ENCODE measurements at places on chromosomes 16 and 17.

GRCh38 chr17:70137451-70138230, 31.7 kb upstream of the KCNJ2 start:
- peak; percentile 25 for DNase-seq

- DNase-seq = no peak
Measured at GRCh38 chr17:4900231-4901107, 1.1 kb downstream of the C17orf107 start.

- no peak for DNase-seq
Measured at GRCh38 chr17:27458524-27458908, 2.3 kb downstream of the KSR1 start.

GRCh38 chr17:66577041-66577440, 257.9 kb upstream of the CACNG5 start:
- no peak for DNase-seq

DNA sequence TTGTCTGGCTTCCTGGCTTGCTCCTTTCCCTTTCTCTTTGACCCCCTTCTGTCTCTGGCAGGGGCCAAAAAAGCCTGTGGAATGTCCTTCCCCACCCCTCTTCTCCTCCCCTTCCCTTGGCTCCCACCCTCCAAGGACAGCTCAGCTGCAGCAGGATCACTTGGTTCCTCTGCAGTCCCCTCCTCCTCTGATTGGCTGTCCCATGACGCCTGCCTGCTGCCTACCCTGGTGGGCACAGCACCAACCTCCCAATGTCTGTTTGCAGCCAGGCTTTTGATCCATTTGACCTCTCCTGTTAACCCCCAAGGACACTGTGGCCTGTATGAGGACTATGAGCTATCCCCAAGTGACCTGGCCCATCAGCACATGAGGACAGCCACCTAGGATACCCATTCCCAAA, 14.8 kb upstream of the MTMR4 start:
- no peak for DNase-seq

- DNase-seq = no peak
Measured at GRCh38 chr17:76935331-76935730, 67.1 kb downstream of the MGAT5B start.

DNA sequence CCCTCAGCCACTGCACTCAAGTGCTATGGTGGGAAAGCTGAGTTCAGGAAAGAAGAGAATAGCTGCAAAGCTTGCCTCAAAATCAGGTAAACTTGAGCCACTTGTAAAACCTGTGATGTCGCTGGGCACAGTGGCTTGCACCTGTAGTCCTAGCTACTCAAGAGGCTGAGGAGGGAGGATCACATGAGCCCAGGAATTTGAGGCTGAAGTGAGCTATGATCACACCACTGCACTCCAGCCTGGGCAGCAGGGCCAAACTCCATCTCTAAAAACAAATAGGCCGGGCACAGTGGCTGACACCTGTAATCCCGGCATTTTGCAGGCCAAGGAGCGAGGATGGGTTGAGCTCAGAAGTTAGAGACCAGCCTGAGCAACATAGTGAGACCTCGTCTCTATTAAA, 26.4 kb upstream of the SMURF2 start:
- no peak for DNase-seq

DNA sequence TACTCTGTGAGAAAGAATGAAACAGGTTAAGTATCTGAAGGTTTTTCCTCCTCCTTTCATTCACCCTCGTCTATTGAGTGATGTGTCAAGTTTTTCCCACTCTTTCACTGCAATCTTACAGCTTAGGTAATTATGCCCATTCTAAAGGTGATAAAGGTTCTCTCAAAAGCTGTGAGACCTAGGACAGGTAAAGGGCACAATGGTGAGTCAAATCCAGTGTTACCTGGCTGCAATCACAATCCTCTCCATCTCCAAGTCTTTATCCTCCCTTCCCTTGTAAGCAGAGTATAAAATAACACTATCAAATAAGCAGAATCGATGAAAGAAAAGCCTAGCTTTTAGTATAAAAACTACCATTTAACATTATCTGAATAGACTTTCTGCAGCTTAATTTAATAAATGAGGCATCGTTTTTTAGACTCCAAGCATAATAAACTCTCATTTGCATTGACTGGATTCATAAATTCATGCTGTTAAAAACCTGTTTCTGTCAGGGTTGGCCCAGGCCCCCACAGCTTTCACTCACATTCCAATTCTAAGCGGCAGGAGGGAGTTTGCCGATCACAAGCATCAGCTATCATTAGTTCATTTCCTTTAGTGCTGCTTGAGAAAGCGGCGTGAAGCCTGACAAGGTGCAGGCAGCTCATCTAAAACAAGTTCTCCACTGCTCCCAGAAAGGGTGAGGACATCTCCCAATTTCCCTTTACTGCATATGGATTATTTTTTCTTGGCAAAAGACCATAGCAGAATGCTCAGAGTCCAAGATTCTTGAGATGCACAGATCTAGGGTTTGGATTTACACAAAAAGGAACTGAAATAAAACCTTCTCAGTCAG, 67.8 kb downstream of the CDH8 start:
- DNase-seq = no peak

DNA sequence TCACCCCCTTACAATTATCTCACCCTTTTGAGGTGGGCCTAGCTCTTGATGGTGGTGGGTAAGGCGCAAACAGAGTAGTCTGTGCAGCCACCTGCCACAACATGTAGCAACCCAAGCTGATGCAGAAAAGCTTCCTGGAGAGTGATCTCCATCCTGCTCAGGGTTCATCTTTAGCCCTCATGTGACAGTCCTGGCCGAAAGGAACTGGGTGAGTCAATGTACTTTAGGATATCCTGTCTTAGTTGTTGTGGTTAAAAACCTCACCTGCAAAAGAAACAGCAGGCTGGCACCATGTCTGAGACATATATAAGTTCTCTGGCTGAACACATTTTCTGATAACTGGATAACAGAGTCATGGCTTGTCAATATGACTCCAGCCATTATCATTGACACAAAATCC, 183.5 kb upstream of the CPHXL start:
- no peak for DNase-seq

DNA sequence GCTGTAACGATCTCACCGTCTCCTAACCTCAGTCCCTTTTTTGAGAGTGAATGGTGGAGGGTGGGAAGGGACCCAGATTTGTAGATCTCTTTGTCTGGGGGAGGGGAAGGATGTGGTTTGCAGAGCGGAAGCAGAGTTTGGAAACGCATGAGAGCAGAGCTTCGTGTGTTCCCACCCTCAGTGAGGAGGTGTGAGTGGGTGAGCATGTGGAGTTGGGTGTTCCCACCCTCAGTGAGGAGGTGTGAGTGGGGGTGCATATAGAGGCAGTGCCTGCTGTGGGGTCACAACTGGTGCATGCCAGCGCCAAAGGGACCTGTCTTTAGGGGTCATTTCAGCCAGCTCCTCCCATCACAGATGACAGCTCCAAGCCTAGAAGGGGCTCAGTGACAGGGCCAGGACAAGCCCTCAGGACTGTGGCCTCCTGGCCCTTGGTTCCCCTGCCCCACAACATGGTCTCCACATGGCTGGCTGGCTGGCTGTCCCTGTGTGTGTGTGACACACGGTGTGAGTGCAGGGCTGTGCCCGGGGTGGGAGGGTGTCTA, 1.8 kb upstream of the CISD3 start:
- DNase-seq = no peak

DNA sequence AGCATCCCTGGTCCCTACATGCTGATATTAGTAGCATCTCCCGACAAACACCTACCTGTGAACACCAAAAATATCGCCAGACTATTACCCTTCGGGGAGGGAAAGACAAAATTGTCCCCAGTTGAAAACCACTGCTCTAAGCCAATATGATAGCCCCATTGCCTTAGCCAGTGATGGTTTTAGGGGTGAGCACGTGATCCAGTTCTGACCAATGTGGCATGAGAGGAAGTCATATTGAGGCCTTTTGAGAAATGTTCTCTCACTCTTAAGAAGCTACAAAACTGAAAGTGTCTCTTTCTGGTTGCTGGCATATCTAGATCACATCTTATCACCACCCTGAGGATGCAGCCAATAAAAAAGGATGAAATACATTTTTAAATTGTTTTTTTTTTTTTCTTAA, 136.3 kb downstream of the GRIN2A start:
- DNase-seq = no peak

- DNase-seq = peak; percentile 29
Measured at GRCh38 chr17:35432176-35433074, at the start of gene SLFN12. SLFN12 (minus strand) TSS chr17:35432500; CDS start chr17:35423028, 9,472 bp downstream.

GRCh38 chr16:30096105-30096861, at the start of gene YPEL3:
YPEL3 (minus strand) TSS chr16:30096213; CDS start chr16:30095482, 731 bp downstream.
- peak; percentile 94 for DNase-seq

GRCh38 chr17:39674702-39675389, 6.6 kb downstream of the PNMT start:
- no peak for DNase-seq

- no peak for DNase-seq
Measured at GRCh38 chr16:66070140-66070917, 296.2 kb upstream of the CDH5 start.

GRCh38 chr16:30958175-30959079, 873 bp downstream of the SETD1A start:
- peak; percentile 51 for DNase-seq

- no peak for DNase-seq
Measured at GRCh38 chr17:48068491-48068961, 20.4 kb downstream of the NFE2L1 start.

GRCh38 chr17:71869293-71869692, 251.5 kb upstream of the SOX9 start:
- no peak for DNase-seq

DNA sequence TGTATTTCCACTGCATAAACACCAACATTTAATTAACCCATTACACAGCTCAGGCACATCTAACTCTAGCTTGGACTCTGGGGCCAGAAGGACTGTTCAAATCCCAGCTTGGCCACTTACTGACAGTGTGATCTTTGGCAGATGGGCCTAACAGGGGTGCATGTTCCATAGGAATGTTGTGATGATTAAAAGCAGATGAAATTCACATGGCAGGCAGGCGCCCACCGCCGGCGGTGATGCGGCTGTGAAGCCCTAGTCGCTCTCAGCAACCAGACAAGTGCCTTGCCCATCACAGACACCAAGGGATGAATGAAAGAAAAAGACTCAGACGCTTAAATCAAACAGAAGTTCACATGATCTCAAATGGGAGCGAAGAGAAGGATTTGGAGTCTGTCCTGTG, 84.6 kb upstream of the WSB1 start:
- DNase-seq = no peak

GRCh38 chr17:43627653-43628052, 34.1 kb downstream of the MEOX1 start:
- DNase-seq = no peak

DNA sequence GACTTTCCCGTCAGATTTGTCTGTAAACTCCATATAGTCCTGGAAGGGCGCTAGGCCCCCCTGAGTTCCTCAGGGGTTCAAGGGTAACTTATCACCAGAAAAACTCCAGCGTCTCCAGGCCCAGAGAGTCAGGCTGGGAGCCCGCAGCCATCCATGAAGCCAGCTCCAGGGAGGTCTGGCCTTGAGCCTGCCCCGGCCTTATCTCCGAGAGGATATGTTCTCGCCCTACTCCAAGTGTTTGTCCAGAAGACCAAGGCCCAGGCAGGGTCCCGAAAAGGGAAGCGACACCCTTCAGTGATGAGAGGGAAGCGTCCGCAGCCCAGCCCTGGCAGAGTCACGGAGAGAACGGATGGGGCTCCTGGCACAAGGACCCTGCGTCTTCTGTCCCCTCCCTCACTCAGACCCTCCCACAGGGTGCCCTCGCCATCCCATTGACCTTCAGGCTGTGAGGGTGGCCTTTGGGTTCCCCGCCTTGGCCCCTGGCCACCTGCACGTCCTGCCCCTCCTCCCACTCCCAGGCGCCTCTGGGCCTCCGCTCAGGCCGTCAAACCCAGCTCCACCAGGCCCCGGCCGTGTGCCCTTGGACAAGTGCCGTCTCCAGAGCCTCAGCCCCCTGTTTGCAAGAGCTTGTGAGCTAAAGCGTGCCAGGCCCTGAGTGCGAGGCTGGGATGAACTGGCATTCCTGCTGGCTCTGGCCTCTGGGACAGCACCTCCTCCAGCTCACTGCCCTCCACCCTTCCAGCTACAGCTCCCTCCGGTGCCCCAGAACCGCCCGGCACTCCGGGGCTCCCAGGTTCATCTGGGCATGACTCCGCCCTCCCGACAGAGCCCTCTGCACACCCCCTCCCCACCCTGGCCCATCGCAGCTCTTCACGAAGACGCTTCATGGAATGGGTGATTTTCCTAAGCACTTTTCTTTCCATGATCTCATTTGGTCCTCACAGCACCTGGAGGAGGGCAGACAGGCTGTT, 83.4 kb downstream of the ZDHHC7 start:
- no peak for DNase-seq

Measured in GM18507 (cell line).